ENCODE measurements at places on chromosomes 7 and 10.

GRCh38 chr7:102094316-102094650, 192.4 kb upstream of the SH2B2 start:
- DNase-seq: no peak

GRCh38 chr10:80100861-80101695, 22.6 kb downstream of the TMEM254 start:
- DNase-seq: no peak

GRCh38 chr10:131865223-131865917, 35.4 kb upstream of the PPP2R2D start:
- no peak for DNase-seq

DNA sequence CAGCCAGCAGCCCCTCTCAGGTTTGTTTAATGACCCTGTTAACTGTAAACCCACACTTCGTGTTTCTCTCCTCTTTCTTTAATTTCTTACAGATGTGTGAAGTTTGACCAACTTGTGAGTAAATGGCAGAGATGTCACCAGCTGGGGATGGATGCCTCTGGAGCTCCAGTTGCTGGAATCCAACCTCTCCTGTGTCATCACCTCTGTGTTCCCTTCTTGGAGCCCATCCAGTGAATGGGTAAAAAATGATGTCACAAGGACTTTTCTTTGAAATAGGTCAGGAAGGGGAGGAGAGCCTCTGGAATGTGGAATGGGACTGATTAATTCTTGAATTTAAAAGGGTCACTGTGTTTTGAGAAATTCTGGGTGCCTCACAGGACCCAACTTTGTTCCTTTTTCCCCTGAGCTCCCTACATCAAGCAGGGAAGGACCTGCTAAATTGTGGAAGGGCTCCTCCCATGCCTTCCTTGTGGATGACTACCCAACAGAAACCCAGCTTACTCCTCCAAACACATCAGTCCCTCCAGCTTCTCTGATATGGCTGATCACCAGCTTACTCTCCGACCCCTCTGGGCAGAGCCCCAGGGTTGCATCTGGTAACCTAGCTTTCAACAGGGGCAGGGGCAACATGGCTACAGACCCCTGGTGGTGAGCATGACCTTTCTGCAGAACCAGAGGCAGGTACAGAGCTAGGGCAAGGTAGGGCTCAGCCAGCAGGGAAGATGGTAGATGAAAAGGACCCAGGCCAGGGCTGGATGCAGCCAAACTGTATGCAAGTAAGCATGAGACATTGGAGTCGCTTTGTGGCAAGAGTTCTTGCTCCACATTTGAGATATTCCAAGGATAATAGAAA, 67.5 kb downstream of the STRA8 start:
- DNase-seq: no peak

- DNase-seq: no peak
These were observed 54.5 kb upstream of the PFKFB3 start for GRCh38 chr10:6148251-6148701.

- no peak for DNase-seq
These were observed 70.8 kb downstream of the RBM33 start for GRCh38 chr7:155715111-155715805.

DNA sequence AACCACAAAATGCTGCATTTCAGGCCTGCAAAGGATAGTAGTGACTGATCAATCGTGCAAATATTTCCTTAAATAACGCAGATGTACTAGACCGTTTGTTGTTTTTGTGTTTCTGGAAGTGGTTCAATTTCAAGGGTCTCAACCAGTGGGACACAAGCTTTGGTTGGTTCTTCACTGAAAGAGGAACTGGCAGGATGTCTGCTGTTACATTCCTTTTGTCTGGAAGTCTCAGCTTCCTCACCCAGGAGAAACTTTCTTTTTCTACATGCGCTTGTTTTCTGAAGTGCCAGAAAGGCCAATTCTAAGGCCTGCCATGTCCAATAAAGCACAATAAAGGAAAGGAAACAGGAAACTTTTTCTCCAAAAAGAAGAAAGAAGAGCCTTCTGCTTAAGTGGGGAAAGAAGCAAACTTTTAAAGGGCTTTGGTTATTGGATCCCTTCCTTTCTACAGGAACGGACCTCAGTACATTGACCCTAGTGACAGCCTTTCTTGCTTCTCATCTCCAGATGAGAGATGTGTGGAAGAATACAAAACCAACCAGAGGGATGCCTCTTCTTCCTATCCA, 4.1 kb downstream of the DKK1 start:
- DNase-seq: no peak

- DNase-seq: no peak
These were observed 98.3 kb upstream of the C7orf33 start for GRCh38 chr7:148492157-148492860.

DNA sequence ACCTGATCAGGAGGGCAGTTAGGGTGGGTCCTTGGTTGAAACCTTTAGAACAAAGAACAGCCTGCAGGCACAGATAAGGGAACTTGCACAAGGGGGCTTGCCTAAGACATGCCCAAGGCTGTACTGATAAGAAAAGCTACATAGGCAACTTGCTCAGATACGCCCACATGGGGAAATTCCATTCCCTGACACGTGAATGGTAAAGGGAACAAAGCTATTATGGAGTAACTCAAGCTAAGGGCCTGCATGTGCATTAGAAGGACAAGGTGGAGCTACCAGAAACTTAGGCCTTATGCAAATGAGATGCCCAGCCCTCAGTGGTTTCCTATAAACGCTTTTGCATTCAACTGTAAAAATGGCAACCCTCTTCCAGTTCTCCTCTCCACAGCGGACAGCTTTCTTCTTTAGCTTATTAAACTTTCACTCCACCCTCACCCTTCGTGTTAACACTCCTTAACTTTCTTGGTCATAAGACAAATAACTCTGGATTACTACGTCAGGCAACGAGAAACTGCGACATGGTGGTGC, 1192.1 kb upstream of the CELF2 start:
- DNase-seq: no peak

DNA sequence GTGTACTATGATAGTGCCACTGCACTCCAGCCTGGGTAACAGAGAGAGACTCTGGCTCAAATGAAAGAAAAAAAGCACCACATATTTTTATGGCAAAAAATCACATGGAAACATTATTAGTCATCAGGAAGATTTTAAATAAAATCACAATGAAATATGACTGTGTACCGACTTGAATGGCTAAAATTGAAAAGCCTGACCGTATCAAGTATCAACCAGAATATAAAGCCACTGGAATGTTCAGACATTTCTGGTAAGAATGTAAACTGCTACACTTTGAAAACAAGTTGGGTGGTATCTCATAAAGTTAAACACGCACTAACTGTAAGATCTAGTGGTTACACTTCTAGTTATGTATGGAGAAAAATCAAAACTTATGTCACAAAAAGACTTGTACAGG, 306.7 kb upstream of the MBL2 start:
- DNase-seq: no peak

DNA sequence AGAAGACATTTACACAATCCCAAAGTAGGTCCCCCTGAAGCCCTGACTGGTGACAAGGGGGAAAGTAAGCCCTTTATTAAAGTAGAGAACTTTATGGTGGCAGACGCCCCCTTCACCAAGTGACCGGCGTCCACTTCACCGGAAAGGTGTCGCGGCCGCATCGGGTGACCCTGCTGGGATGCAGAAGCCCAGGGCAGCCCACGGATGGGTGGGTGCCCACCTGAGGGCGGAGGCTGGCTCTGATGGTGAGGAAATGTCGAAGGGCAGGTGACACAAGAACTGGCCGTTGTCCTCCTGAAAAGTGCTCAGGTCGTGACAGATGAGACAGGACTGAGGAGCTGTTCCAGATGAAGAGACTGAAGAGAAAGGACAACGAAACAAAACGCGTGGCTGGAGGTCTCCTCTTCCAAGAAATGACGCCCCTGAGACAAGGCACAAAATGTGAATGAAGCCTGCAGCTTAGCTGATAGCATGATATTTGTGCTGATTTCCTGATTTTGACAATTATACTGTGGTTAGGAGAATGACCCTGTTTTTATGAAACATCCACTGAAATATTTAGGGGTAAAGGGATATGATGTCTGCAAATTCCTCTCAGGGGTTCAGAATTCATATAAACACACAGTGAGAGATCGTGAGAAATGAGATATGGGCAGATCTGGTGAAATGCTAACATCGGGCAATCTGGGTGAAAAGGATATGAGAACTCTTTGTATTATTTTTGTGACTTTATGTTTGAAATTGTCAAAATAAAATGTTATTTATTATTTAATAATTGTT, 123.9 kb downstream of the PRKAG2 start:
- no peak for DNase-seq
